ENCODE measurements at places on chromosomes 5 and 9.

DNA sequence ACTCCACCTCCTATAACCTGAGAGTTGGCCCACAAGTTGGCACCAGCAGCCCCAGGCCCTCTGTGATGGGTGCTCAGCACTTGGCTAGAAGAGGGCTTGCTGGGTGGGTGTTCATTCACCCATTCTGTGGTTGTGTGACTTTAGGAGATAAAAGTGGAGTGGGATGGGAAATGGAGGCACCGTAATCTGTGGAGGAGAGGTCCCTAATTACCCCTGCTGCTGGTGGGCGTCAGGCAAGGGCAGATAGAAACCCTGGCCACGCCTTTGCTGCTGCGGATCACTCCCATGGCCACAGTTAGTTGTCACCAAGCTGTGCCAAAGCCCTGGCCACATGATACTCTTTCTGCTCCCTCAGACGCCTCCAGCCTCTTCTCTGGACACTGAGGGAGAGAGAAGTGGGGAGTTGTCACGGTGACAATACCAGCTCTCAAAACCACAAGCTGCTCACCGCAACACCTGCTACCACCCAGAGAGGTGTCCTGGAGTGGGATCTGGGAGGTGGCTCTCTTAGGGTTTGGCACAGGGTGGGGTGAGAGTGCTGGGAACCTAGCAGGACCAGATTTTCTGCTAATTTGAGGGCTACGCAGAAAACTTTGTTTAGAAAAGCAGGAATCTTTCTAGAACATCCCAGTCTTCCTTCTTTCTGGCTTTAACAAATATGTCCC lies 12.0 kb upstream of the NEUROG1 start:
- no peak for DNase-seq
- H3K4me1 ChIP-seq: peaks cover 12% of the 10 kb centered on the region
- H3K27me3 ChIP-seq: peaks cover 89% of the 10 kb centered on the region

DNA sequence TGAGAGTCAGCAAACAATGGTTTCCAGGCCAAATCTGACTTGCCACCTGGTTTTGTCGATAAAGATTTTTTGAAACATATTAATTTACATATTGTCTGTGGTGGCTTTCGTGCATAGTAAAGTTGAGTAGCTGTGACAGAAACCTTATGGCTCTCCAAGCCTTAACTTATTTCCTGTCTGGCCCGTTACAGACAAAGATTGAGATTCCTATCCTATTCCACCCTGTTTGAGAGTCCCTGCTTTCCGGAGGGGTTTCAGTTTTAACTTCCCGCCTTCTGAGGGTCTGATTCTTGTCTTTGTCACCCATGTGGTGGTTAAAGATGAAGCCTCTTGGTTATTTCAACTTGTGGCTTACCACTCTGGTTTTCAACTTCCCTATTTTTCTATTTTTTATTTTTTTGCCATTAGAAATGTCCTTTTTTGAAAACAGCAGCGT lies 11.4 kb downstream of the OTULIN start:
- no peak for DNase-seq
- peaks cover 74% of the 10 kb centered on the region for H3K4me1 ChIP-seq
- peaks cover 45% of the 10 kb centered on the region for H3K36me3 ChIP-seq
- peak overlapping the region; percentile 76 for H3K4me3 ChIP-seq

- H3K4me3 ChIP-seq: peak overlapping the region; percentile 18
- DNase-seq: no peak
- H3K27ac ChIP-seq: no peak overlapping the region
- H3K4me1 ChIP-seq: peaks cover 19% of the 10 kb centered on the region
Observed at GRCh38 chr9:131477367-131477766, 25.4 kb upstream of the POMT1 start.

DNA sequence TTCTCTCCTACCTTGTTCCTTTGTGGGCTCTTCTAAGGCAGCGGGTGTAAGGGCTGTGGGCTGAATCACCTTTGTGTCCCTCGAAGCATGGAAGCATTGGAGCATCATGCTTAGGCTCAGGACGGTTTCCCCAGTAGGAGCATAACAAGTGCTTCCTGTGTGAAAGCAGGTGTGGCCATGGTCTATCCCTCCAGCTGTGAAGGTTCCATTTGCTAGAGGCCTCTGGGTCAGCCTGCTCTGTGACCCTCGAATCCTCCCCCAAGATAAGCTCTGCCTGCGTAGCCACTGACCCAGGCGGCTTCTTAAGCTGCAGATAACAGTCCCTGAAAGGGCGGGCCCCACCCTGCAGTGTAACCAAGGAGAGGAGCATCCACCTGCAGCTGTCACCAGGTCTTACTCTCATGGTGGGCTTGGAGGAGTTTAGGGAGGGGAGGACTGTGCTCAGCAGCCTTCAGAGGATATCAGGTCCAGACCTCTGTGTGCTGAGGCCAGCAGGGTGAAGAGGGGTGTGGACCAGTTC lies 8.4 kb upstream of the NDST1 start:
- H3K27me3 ChIP-seq: peaks cover 8% of the 10 kb centered on the region
- H3K36me3 ChIP-seq: no peaks in the 10 kb centered on the region
- no peak for DNase-seq
- H3K4me3 ChIP-seq: no peak overlapping the region

DNA sequence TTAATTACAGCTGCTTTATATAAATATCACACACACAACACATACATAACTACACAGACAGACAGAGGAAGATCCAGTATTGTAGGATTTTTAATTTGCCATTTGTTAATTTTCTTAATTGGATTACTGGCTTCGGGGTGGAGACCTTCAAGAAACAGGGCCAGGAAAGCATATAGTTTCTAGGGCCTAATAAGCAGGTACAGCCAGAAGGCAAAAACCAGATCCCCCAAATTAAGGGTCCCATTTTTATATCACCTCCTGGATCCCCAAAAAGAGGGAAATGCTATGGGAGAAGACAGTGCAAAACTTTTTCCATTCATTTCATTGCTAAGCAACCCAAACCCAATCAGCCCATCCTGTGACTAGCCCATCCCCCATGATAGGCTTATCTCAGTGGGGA lies 373.3 kb upstream of the FAM174A start:
- no peaks in the 10 kb centered on the region for H3K27me3 ChIP-seq
- no peaks in the 10 kb centered on the region for H3K36me3 ChIP-seq
- H3K27ac ChIP-seq: no peak overlapping the region
- DNase-seq: no peak
- H3K4me3 ChIP-seq: no peak overlapping the region

DNA sequence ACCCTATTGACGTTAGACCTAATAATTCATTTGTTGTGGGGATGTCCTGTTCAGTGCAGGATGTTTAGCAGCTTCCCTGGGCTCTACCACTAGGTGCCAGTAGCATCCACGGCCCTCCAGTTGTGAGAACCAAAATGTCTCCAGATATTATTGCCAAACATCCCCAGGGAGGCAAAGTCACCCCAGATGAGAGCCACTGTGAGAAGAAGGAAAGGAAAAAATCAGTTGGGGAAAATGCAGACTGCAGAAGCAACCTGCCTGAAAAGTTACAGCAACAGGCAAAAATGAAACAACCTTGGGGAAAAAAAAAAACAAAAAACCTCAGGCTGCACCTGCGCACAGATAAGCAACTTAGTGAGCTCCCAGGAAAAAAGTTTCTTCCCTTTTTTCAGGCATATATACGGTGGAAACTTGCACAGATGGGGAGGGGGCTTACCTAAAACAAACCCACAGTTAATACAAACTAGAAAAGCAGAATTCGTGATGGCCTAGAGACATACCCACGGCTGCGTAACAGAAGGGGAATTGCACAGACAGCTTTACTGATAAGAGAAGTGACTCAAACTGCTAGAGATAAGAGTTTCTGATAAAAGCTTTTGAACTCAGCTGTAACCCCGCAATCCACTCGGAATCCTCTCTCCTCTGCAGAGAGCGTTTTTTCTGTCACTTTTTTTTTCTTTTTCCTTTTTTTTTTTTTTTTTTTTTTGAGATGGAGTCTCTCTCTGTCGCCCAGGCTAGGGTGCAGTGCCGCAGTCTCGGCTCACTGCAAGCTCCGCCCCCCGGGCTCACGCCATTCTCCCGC lies 29.8 kb upstream of the FBP1 start:
- peaks cover 10% of the 10 kb centered on the region for H3K4me1 ChIP-seq
- peaks cover 8% of the 10 kb centered on the region for H3K36me3 ChIP-seq
- peaks cover 21% of the 10 kb centered on the region for H3K27me3 ChIP-seq
- peak overlapping the region; percentile 68 for H3K27ac ChIP-seq
- DNase-seq: peak; percentile 18

- H3K36me3 ChIP-seq: peaks cover 59% of the 10 kb centered on the region
- H3K4me3 ChIP-seq: peak overlapping the region; percentile 99
- peaks cover 60% of the 10 kb centered on the region for H3K4me1 ChIP-seq
- H3K27me3 ChIP-seq: peaks cover 38% of the 10 kb centered on the region
- H3K27ac ChIP-seq: peak overlapping the region; percentile 68
Observed at GRCh38 chr9:99823681-99824377, 2.1 kb downstream of the NR4A3 start.

- H3K4me1 ChIP-seq: no peaks in the 10 kb centered on the region
- no peaks in the 10 kb centered on the region for H3K27me3 ChIP-seq
Observed at GRCh38 chr5:118478852-118479251, 509.5 kb downstream of the DTWD2 start.

- peaks cover 34% of the 10 kb centered on the region for H3K4me1 ChIP-seq
- peaks cover 3% of the 10 kb centered on the region for H3K36me3 ChIP-seq
- no peak for DNase-seq
- no peak overlapping the region for H3K27ac ChIP-seq
- H3K27me3 ChIP-seq: no peaks in the 10 kb centered on the region
Observed at GRCh38 chr9:37198039-37198729, 77.8 kb downstream of the ZCCHC7 start.

- H3K4me3 ChIP-seq: no peak overlapping the region
- DNase-seq: no peak
- peaks cover 37% of the 10 kb centered on the region for H3K4me1 ChIP-seq
- H3K27me3 ChIP-seq: no peaks in the 10 kb centered on the region
- H3K36me3 ChIP-seq: peaks cover 14% of the 10 kb centered on the region
- H3K27ac ChIP-seq: no peak overlapping the region
Observed at GRCh38 chr9:134378901-134379338, 52.7 kb downstream of the RXRA start.

- no peaks in the 10 kb centered on the region for H3K27me3 ChIP-seq
- DNase-seq: no peak
- no peaks in the 10 kb centered on the region for H3K4me1 ChIP-seq
- no peaks in the 10 kb centered on the region for H3K36me3 ChIP-seq
- no peak overlapping the region for H3K4me3 ChIP-seq
- H3K27ac ChIP-seq: no peak overlapping the region
Observed at GRCh38 chr5:13227513-13227912, 717.0 kb downstream of the DNAH5 start.

GRCh38 chr9:120985819-120986222 lies 59.2 kb upstream of the TRAF1 start:
- H3K4me1 ChIP-seq: peaks cover 6% of the 10 kb centered on the region
- no peak overlapping the region for H3K27ac ChIP-seq
- no peak for DNase-seq
- no peaks in the 10 kb centered on the region for H3K36me3 ChIP-seq
- no peaks in the 10 kb centered on the region for H3K27me3 ChIP-seq
- H3K4me3 ChIP-seq: no peak overlapping the region

DNA sequence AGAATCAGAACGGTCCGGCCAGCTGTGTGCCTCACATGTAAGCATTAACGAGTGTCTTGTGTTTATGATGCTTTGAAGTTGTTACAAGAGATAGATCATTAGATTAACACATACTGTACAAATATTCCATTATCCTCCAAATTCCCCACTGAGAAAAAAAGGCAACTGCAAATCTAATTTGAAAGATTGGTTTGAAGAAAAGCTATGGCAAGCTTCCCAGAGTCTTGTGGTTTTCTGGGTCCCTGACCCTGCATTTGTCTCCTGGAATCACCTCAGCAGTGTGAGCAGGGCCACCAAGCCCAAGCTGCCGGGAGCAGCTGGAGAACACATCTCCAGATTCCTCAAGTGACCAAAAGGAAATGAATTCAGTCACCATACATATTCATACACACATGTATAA lies 36.9 kb upstream of the ADAMTS16 start:
- H3K27ac ChIP-seq: no peak overlapping the region
- no peak overlapping the region for H3K4me3 ChIP-seq
- DNase-seq: no peak
- no peaks in the 10 kb centered on the region for H3K27me3 ChIP-seq

- H3K4me3 ChIP-seq: no peak overlapping the region
- no peaks in the 10 kb centered on the region for H3K27me3 ChIP-seq
- no peak for DNase-seq
- H3K27ac ChIP-seq: no peak overlapping the region
- H3K36me3 ChIP-seq: no peaks in the 10 kb centered on the region
- no peaks in the 10 kb centered on the region for H3K4me1 ChIP-seq
Observed at GRCh38 chr5:137370096-137371071, 128.7 kb downstream of the SPOCK1 start.

DNA sequence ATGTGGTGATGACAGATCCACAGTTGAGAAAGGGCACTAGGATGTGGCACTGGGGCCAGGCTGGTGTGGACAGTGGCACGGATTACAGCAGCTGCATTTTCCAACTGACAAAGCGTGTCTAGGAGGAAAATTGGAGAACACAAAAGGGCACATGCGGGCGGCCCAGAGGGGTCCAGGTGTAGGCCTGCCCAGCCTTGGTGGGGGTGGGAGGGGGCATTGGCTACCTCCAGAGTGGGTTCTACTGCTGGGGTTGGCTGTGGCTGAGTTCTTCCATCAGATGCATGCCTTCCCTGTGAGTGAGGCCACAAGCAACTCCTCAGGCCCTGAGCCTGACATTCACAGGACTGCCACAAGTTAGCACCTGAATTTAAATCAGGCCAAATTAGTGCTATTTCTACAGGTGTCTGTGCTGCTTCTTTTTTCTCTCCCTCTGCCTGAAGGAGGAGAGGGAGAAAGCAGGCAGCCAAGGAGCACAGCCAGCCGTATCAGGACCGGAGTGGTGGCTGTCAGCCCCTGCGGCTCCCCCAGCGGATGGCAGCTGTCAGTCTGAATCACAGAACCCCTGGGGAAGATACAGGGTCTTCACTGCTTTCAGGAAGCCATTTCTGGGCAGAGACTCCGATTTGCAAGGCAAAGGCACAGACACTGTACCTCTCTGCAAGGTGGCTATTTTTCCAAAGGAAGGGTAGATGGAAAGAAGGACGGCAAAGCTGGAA lies 464.2 kb downstream of the SPOCK1 start:
- no peaks in the 10 kb centered on the region for H3K27me3 ChIP-seq
- H3K27ac ChIP-seq: no peak overlapping the region
- H3K36me3 ChIP-seq: no peaks in the 10 kb centered on the region
- H3K4me1 ChIP-seq: no peaks in the 10 kb centered on the region
- H3K4me3 ChIP-seq: no peak overlapping the region
- DNase-seq: no peak

DNA sequence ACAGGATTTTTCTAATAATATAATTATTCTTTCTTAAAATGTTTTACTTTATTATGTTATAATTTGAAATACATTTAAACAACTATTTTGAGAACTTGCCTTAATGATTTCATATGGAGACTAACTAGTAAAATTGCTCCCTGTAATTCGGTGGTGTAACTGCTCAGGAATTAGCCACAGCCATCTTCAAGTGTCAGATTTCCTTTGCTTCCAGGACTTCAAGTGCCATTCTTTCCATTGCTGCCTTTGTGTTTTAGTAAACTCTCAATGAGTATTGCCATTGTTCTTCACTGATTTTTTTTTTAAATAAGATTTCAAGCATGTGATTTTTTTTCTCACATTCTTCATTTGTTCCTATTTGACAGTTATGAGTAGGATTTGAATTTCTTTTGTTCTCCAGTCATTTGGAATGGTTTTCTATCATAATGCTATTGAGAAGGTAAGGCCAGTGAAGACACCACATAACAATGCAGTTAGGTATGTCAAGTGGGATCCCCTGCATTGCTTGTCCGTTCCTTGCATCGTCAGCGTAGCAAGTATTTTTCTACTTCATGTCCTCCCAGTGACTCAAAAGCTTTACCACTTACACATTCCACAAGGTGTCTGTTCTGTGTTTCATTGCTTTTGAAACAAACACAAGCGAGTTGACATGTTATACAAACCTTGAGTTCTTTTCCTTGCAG lies 83.7 kb downstream of the LNPEP start:
- DNase-seq: no peak
- no peaks in the 10 kb centered on the region for H3K27me3 ChIP-seq
- peaks cover 57% of the 10 kb centered on the region for H3K36me3 ChIP-seq
- no peak overlapping the region for H3K27ac ChIP-seq
- no peak overlapping the region for H3K4me3 ChIP-seq

Measured in central memory CD8-positive, alpha-beta T cell (primary cell).